Stimulated activated CD4-positive, alpha-beta T cell treated with anti-CD3 and anti-CD28 coated beads, Interleukin-1b, Interleukin-23, amount 100 ng/mL, for 1 hour (primary cell): ENCODE measurements at places on chromosomes 1 and 21.

GRCh38 chr21:35428001-35428320 lies 378.9 kb upstream of the RUNX1 start:
- no peak for DNase-seq

- DNase-seq = no peak
Measured at GRCh38 chr1:213976665-213977485, 10.9 kb upstream of the PROX1 start.

DNA sequence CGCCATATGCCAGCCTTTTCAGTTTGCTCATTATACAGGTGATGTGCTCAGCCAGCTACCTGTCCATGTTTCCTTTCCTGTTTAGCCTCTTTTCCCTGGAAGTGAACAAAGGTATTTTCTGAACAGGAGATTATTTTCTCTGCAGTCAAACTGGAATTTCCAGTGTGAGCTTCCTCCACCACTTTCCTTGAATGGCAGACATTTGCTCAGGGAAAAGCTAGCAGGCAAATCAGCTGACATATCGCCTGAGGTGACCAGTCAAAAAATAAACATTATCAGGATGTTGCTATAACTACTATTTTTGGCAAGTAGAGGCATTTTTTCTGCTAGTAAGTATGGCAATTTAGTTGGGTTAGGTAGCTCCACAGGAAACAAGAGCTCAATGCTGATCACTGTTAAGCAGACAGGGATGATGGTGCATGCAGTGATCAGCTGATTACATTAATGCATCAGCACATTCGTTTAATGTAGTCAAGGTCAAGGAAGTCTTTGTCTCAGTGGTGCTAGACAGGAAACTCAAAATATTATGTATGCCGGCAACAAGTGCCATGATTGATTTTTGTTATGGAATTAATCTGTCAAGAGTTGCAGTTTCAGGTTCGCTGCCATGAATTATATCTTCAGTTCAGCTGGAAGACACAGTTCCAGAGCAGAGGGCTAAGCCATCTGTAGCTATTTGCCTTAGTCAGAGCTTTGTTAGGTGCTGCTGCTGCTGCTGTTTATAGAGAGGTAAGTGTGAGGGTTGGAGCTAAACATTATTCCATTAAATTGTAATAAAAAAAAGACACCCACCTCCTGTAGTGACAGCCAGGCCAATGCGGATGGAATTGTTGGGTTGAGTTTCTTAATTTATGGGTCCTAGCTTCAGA lies 179.7 kb upstream of the ST6GALNAC5 start:
- DNase-seq = no peak

GRCh38 chr21:22890656-22891055 lies 1892.4 kb downstream of the NCAM2 start:
- no peak for DNase-seq

- DNase-seq = no peak
Measured at GRCh38 chr1:244431166-244431565, 20.5 kb downstream of the ADSS2 start.

DNA sequence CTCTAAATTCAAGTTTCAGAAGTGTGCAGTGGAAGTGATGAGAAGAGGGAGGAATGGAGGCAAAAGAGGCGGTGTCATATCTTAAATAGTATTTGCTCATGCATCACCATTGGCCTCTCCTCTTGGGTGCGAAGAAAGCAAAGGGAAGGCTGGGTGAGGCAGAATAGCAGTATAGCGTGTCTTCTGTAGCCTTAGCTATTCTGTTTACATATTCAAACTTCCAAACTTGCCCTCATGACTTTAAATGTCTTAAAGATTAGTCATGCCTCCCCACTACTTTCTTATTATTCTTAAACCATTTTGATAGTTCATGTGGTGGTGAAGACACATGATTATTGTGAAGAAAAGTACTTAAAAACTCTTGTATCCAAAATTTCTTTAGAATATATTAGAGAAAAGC lies 104.6 kb upstream of the TENT5C start:
- no peak for DNase-seq

- no peak for DNase-seq
Measured at GRCh38 chr1:100414693-100415497, 62.6 kb downstream of the CDC14A start.

GRCh38 chr1:37238364-37239224 lies 204.3 kb upstream of the GRIK3 start:
- DNase-seq = no peak

GRCh38 chr1:76190749-76191424 lies 116.3 kb downstream of the ST6GALNAC3 start:
- DNase-seq = no peak

- DNase-seq = no peak
Measured at GRCh38 chr1:18923756-18924211, 21.4 kb upstream of the ALDH4A1 start.

GRCh38 chr1:9751971-9752370 lies 71.8 kb downstream of the CLSTN1 start:
- DNase-seq = no peak

- DNase-seq = no peak
Measured at GRCh38 chr1:52140633-52141512, 1.0 kb upstream of the ZFYVE9 start.

DNA sequence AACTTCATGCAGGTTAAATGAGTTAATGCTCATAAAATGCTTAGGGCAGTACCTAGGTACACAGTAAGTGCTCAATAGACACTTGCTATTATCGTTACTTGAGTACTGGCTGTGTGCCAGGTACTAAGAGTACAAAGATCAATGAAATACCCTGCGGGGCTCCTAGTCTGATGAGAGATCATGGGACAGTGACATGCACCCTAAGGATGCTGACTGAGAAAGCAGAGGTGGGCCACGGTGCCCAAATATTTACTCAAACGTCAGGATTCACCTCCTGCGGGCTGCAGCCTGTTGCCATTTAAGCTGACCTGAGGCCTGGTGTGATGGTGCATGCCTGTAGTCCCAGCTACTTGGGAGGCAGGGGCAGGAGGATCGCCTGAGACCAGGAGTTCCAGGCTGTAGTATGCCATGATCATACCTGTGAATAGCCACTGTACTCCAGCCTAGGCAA lies 19.8 kb upstream of the LUZP1 start:
- DNase-seq = no peak

DNA sequence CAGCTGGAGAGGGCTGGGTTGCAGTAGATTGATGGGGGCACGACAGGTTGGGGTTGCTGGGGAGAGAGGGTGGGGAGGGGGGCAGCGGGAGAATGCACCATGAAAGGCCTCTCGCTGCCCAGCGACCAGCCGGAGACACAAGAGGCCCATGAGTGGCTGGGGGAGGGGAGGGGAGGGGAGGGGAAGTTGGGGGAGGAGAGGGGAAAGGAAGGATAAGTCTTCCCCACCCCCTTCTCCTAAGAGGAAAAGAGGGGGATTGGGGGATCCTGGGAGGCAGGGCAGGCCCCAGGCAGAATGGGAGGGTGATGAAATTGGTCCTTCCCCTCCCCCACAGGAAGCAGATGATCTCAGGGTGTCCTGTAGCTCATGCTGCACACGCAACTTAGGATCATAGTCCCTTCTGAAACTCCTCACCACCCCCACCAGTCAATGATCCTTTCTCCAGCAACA lies 45.7 kb downstream of the PAX7 start:
- no peak for DNase-seq

- DNase-seq = no peak
Measured at GRCh38 chr21:15848634-15849560, 119.1 kb downstream of the USP25 start.
